Natural killer cell (primary cell): ENCODE measurements at places on chromosomes 1 and 21.
A peak's percentile ranks its signal among the peaks of the same experiment; 100 is the strongest.

GRCh38 chr1:181057079-181057478 is 23.3 kb downstream of the MR1 start:
- no peak for DNase-seq

- no peak for DNase-seq
Observed at GRCh38 chr1:40267767-40268187, 9.7 kb downstream of the ZMPSTE24 start.

- no peak for DNase-seq
Observed at GRCh38 chr21:44844256-44844655, 26.4 kb upstream of the SUMO3 start.

DNA sequence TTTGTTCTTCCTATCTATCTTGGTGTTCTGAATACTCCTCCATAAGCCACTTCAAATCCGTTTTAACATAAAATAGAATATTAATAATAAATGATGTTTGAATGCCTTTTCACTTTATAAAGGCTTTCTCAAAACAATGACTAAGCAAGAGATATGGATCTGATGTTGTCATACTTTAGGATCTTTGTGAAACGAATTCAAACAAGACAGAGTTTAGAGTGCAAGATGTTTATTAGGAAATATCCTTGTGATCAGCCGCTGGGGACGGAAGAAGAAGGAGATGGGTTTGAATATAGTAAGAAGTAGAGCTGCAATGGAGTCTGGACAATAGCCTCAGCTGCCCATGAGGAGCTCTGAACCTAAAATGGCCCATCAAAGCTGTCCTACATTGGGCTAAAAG is 351.8 kb downstream of the NEGR1 start:
- no peak for DNase-seq

GRCh38 chr1:216814576-216815259 is 91.5 kb upstream of the ESRRG start:
- no peak for DNase-seq

DNA sequence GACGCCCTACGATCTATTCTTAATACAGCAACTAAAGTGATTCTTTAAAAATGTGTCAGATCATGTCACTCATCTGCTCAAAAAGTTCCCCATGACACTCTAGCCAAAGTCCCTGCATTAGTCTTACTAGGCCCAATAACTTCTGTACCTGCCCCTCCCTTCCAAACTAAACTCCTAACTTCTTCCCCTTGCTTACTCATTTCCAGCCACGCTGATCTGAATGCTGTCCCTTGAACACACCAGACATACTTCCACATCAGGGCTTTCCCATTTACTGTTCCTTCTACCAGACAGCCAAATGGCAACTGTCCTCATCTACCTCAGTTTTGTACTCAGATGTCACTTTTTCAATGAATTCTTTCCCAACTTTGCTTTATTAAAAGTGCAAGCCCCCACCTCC is 1.2 kb downstream of the PPT1 start:
- DNase-seq, result no peak

DNA sequence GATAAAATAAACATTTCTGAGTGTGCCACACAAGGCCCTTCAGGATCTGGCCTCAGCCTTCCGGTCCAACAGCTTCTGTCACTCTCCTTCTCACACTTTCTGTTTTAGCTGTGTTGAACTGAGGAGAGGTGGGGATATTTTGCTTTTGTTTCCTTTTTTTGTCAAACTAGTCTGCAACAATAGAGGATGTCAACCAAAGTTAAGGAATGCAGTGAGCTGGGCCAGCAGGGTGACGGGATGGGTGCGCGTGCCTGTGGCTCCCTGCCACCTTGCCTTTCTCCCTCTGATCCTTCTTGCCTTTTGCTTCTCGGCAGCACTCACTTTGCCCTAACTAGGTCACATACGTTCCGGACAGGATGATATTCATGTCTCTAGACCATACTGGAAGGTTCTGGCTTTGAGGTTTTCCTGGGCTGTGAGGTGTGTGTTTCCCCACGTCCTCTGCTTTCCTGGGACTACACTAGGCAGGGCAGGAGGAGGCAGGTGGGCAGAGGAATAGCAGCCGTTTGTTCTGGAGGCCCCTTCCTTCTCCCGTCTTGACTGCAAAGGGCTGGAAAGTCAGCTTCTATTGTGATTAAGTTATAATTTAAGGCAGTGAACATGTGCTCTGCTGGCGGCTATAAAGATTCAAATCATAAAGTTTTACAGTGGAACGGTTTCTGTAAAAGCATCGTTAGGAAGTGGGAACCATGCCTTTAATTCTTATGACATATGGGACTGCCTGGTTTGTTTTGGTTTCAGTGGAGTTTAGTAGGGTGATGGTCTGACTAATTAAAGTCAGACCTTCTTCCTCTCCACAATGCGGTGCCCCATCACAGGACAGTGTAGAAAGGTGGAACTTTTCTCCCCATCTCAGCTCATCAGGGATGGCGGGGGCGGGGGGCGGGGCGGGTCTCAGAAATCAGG is 67.8 kb downstream of the RNF220 start:
- no peak for DNase-seq

DNA sequence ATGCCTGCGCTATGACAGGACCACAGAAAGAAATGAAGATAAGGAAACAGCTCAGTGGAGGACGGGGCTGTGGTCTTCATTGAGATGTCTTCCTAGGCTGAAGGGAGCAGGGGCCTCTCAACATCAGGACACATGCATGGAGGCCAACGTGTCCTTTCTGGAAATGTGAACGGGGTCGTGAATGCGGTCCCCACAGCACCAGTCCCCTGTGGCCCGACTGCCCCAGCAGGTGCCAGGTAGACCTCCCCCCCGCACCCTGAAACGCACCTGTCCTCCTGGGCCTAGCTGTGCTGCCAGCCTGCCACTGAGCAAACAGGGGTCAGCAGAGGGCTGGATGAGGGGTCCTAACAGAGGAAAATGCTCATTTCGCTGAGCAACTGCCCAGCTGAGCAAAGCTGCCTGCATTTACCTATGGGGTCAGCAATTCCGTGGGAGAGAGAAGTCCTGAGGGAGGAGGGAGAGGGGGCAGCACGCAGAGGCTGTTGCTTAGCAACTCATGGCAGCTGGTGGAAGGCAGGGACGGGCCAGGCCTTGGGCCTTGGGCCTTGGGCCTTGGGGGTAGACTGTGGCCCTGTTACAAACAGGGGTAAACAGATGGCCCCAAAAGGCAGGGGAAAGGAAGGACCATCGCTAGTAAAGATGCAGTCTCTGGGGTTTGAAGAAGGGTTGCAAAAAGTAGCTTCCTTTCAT is 77.4 kb downstream of the NPHP4 start:
- no peak for DNase-seq

GRCh38 chr1:67687198-67687545 is 2.2 kb downstream of the GADD45A start:
- DNase-seq, result no peak

- DNase-seq, result no peak
Observed at GRCh38 chr21:32844653-32845436, 73.3 kb upstream of the PAXBP1 start.

- DNase-seq, result no peak
Observed at GRCh38 chr1:19138958-19139581, 71.0 kb downstream of the UBR4 start.

GRCh38 chr1:47664356-47664755 is 226.5 kb downstream of the FOXD2 start:
- no peak for DNase-seq

DNA sequence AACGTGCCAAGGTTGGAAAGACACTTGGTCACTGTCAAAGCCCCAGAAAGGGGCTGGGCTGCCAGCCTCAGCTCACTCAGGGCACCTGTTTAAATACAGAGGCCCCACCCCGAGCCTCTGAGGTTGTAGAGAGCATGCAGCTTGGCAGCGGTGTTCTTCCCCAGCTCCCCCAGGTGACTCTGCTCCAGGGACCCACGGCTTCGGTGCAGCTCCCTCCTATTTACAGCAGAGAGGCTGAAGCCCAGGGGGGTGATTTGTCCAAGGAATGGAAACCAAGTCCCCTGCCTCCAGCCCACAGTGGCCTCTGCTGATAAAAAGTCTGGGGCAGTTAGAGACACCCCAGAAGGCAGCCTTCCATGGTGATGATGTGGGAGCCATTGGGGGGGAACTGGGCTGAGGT is 9.1 kb upstream of the C1QA start:
- no peak for DNase-seq

DNA sequence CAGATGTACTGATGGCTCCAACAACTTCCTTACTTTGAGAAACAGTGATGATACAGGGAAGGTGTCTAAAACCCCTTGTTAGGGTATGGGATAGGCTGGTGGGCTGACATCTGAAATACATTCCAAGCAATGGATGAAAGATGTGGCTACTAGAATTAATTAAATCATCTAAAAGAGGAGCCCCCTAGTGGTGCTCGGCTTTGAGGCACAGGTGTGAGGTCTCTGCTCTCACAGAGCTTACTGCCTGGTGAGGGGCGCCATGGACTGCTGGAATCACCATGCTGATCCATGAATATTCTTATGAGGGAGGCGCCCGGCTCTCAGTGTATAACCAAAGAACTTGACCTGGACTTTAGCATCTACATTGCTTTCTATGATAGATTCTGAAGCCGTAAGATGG is 48.5 kb downstream of the GNG4 start:
- DNase-seq, result no peak

GRCh38 chr1:228735871-228736586 is 750 bp downstream of the RHOU start:
- DNase-seq, result peak; percentile 18

GRCh38 chr1:8604041-8604945 is 213.1 kb downstream of the RERE start:
- no peak for DNase-seq

DNA sequence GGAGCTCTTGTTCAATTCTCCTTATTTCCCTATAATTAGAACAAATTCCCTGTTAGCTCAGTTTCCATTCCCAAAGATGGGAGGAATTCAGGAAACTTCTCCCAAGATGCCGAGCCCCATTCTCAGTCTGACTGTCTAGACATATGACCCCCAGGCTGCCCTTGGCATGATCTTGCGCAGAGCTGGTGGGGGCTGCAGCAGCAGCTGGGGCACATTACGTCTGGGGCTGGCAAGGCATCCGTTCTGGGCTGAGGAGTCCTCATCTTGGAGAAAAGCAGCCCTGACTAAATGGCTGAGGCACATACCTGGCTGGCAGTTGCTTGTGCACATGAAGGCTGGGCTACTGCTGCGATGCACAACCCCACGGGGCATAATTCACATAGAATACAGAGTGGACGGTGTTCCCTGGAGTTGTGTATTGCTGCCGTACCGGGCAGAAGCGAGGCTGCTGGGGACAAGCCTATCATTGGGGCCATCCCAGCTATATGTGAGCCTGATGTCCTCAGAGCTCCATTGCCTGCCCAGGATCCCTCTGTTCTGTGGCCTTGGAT is 36.4 kb upstream of the TRABD2B start:
- no peak for DNase-seq

- no peak for DNase-seq
Observed at GRCh38 chr1:117826119-117826518, 103.3 kb downstream of the GDAP2 start.

DNA sequence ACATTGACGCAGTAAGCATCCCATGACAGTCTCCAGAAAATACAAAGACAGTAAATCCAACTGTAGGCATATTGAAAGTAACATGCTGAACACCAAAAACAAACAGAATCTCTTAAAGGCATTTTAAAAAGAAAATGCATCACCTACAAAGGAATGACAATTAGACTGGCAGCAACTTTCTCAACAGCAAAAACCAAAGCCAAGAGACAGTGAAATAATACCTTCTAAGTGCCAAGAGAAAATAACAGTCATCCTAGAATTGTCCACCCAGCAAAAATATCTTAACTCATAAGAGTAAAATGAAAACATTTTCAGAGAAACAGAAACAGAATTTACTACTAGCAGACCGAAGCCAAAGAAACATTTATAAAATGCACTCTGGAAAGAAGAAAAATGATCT is 20.0 kb downstream of the CCDC185 start:
- no peak for DNase-seq

- DNase-seq, result peak; percentile 14
Observed at GRCh38 chr1:98405581-98406074, 255.9 kb upstream of the SNX7 start.

DNA sequence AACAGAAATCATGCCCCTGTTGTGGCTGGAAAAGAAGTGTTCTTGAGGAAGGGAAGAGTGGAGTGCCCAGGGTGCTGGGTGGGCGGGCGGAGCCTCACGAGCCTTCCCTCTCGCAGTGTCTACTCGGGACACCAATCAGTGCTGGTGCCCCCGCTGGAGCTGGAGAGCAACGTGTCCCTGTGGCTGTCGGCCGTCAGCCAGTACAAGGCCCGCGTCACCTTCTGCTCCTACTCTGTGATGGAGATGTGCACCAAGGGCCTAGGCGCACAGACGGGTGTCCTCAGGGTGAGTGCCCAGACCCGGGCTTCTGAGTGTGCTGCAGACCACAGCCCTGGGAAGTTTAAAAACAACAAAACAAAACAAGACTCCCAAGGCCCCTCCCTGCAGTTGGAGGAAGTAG is 47.4 kb downstream of the S100B start:
- DNase-seq, result no peak

DNA sequence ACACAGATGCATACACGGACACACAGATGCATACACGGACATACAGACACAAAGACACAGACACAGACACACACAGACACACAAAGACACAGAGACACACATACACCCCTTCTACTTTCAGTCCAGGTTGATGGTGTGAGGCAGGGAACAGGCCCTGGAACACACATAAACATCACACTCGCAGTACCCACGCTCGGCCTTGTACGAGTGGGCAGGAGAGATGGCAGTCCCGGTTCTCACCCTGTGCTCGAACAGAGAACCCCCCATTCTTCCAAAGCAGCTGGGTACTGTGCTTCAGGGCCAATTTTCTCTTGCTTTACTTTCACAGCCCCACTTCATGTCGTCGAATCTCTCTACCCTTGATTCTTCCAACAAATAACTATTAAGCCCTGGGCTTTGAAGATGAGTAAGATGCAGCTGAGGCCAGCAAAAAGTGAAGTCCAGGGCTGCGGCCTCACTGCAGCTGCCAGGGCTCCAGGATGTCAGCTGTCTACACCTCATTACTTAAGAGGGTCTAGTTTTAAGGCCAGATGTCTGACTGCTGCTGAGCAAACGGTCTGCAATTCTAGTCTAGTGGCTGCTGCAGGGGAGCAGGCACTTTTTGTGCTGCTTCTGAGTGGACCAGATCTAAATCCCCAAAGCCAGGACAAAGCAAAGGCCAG is 90.1 kb downstream of the PGBD5 start:
- DNase-seq, result no peak

GRCh38 chr1:119895102-119895501 is 1.2 kb downstream of the ADAM30 start:
- no peak for DNase-seq

- DNase-seq, result no peak
Observed at GRCh38 chr1:37040773-37041172, 6.5 kb upstream of the GRIK3 start.

GRCh38 chr21:44995343-44995941 is 55.6 kb downstream of the SLX9 start:
- DNase-seq, result no peak
